ENCODE measurements at places on chromosomes 5 and 9. TPM values are rescaled to one million over a fixed set of nuclear protein-coding genes. Genes with fewer than 3 reads are reported as not detected.

The HEMGN gene
- total RNA-seq: 0.14 TPM

The SLIT3 gene
- 40.2 TPM for total RNA-seq

The LCN2 gene
- total RNA-seq: 85.5 TPM

The TICAM2 gene
- total RNA-seq: 3.3 TPM

The GRHPR gene
- total RNA-seq: 125 TPM

The IFNA17 gene
- total RNA-seq: not detected

The GPR21 gene
- 1.9 TPM for total RNA-seq

The NXNL2 gene
- total RNA-seq: 1.9 TPM

The SPATA6L gene
- 25.0 TPM for total RNA-seq

The MUSK gene
- 2.5 TPM for total RNA-seq

The ADAMTS6 gene
- 19.0 TPM for total RNA-seq

The MOB3B gene
- total RNA-seq: 19.3 TPM

The PRDM9 gene
- not detected for total RNA-seq
